Fibroblast of pulmonary artery (primary cell): ENCODE measurements at places on chromosomes 5 and 9.
A peak's percentile ranks its signal among the peaks of the same experiment; 100 is the strongest.

GRCh38 chr9:22512495-22512894 is 65.9 kb downstream of the DMRTA1 start:
- DNase-seq, result no peak

DNA sequence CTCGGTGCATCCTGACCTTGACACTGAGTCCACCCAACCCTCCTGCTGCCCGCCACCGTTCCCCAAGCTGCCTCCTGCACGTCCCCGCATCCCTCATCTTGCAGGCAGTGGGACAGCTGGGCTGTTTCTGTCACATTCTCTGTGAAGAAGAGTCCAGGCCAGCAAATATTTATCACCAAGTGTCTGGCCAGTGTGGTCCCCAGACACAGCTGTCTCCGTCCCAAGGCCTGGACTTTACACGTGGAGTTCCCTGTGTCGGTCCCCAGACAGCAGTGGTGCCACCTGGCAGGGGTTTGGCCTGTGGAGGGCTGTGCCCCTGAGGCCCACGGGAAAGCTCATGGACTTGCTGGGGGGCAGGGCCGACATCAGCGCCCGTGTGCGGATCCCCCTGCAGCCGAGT is 9.2 kb upstream of the SLC12A7 start:
- DNase-seq, result no peak

DNA sequence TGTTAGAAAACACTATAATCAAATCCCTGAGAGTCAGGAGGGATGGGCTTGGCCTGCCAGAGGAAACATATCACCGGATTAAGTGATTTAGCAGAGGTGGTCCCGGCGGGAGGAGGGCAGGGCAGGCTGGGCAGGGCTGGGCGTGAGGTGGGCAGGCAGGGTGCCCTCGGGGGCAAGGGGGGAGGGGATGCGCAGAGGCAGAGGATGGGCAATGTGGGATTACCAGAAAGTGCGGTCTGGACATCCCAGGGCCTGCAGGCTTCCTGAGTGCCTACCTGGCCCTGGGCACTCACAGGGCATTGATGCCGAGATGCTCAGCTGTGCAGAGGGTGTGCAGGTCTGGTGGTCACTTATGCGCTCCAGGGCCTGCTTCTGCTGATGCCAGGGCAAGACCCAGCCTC is 115.2 kb downstream of the ADAMTS2 start:
- no peak for DNase-seq

DNA sequence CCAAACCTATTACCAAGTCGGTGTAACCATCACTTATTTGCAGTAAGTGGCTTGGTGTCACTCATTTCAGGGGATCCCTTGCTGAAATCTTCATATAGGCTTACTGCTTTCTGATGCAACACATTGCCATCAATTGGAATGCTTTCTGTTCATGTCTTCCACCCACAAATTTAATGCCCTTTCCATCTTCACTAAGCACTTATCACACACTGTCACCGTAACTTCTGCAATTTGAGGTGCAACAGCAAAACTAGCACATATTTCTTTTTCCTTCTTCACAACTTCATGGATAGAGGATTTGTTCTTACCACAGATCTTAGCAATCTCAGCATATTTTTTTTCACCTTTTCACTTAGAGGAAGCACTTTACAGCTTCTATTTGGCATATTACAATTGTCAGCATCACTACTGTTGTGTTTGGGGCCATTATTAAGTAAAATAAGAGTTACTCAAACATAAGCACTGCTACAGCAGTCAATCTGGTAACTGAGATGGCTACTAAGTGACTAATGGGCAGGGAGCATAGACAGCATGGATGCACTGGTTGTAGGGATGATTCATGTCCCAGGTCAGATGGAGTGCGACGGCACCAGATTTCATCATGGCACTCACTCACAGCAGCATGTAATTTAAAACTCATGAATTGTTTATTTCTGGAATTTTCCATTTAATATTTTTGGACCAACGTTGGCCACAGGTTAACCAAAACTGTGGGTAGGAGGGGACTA is 70.1 kb downstream of the PIP5K1B start:
- DNase-seq, result no peak

DNA sequence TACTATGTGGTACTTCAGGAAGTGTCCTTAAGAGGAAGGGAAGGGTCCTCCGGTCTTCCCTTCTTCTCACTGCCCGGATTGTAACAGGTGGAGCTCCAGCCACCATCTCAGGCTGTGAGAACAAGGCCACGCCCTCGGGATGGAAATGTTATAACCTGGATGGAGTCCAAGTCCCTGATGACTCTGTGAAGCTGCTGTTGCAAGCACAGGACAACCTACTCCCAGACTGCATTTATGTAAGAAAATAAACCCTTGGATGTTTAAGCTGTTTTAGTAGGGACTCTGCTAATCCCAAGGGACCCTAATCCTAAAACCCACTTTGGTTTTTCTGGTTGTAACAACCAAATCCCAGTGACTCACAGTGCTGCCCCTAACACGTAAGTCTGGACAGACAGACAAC is 221.6 kb downstream of the ACTL7B start:
- peak; percentile 18 for DNase-seq

- peak; percentile 75 for DNase-seq
Measured at GRCh38 chr5:138953387-138954256, 78.5 kb upstream of the LRRTM2 start.

- no peak for DNase-seq
Measured at GRCh38 chr5:3613726-3614125, 18.1 kb downstream of the IRX1 start.

GRCh38 chr5:100852988-100853449 is 50.1 kb downstream of the ST8SIA4 start:
- no peak for DNase-seq

- peak; percentile 48 for DNase-seq
Measured at GRCh38 chr5:122882831-122883230, 37.4 kb downstream of the SNX24 start.

- DNase-seq, result no peak
Measured at GRCh38 chr5:39432696-39433530, 8.1 kb upstream of the DAB2 start.

GRCh38 chr5:161305601-161306000 is 240.9 kb downstream of the GABRB2 start:
- DNase-seq, result no peak

DNA sequence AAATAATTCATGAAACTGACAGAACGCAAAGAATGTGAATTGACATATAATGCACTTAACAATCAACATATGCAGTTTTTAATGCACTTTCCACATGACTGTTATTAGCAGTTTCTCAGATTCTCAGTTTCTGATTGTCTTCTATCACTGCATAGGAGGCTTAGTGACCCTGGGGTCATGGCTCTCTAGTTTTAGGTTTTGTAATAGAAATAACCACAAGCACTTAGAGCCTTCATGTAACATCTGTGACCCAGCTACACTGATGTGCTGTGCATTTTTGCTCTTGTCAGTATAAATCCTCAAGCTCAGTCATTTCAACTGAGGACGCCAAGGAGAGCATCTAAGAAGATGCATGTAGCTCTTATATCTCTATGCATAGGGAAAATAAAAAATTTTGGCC is 163.1 kb upstream of the IZUMO3 start:
- no peak for DNase-seq

- no peak for DNase-seq
Measured at GRCh38 chr9:92432972-92433548, 8.8 kb upstream of the OMD start.

GRCh38 chr9:4922730-4923129 is 62.3 kb upstream of the JAK2 start:
- no peak for DNase-seq

- DNase-seq, result no peak
Measured at GRCh38 chr9:127154003-127154389, 31.6 kb upstream of the ANGPTL2 start.

- no peak for DNase-seq
Measured at GRCh38 chr5:14700478-14701436, 36.2 kb downstream of the OTULIN start.

DNA sequence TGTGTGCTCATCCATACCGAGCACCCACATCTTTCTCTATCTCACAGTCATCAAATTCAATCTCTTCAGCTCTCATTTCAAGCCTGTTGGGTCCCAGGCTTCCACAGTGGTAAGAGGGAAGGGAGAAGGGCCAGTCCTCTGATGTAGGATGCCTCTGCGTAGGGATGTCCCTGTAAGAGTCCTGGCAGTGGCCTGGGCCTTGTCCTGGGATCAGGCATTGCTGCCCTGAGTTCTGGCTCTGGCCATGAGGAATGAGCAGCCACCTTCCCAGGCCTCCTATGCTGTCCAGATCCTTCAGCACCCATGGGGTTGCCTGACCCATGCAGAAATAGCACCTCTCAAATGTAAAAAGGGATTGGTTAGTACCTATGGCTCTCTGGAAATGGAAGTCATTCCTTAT is 121.2 kb downstream of the EFNA5 start:
- no peak for DNase-seq

- DNase-seq, result no peak
Measured at GRCh38 chr9:129828051-129828450, 4.1 kb upstream of the TOR1A start.

DNA sequence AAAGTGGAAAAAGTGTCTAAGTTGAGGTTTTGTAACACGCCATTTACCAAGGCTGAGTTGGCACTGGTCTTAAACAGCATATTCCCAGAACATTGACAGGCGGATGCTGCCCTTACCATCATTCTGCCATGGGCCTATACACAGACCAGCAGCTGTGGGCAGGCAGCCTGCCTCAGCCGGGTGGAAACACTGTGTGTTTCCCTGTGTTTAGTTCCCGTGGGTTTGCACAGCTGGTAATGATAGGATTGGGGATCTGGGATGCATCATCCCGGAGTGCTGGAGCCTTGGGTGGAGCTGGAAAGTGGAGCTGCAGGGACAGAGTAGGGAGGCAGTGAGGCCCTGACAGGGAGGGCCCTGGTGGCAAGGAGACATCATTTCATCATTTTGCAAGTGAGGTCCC is 5.5 kb upstream of the FGD3 start:
- no peak for DNase-seq

- DNase-seq, result peak; percentile 36
Measured at GRCh38 chr9:131650254-131650653, 89.6 kb downstream of the RAPGEF1 start.

- DNase-seq, result no peak
Measured at GRCh38 chr5:178462816-178463215, 127.4 kb downstream of the COL23A1 start.

GRCh38 chr5:149937610-149938009 is 7.0 kb downstream of the PDE6A start:
- DNase-seq, result no peak

DNA sequence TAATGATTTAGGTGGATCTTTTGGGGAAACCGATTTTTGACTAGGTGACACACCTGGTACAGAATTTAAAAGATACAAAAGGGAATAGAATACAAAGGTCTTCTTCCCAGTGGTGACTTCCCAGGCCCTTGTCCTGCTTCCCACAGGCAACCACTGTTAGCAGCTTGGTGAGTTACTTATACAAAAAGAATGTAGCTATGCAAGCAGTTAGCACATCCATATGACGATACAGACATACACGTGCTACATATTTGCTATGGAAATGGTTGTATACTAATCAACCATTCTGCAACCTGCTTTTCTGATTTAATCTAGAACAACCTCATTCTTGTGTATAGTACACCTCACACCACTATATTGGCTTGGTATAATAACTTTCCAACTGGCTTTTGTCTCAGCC is 51.0 kb downstream of the OTULIN start:
- no peak for DNase-seq

- DNase-seq, result no peak
Measured at GRCh38 chr9:131910572-131910971, 169.1 kb downstream of the MED27 start.
